ENCODE measurements at places on chromosomes 5 and 9.
A peak's percentile ranks its signal among the peaks of the same experiment; 100 is the strongest.

- DNase-seq: no peak
These were observed 4.7 kb upstream of the SH3RF2 start for GRCh38 chr5:145931718-145932117.

DNA sequence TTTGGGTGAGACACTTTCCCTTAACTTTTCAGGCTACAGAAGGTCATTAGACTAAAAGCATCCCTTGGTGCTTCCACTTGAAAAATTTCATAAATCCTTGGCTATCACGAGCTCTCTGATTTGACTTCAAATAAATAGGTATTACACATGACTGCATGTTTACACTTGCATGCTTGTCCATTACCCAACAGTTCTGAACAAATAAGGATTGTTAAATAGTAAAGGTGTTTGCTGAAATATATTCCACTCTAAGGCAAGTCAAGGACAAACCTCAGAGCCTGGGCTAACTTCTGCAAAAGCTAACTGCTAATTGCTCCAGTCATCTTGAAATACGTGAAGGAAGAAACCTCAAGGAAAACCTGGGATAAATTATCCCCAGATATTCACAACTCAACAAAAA lies 14.5 kb downstream of the FBXW2 start:
- no peak for DNase-seq

DNA sequence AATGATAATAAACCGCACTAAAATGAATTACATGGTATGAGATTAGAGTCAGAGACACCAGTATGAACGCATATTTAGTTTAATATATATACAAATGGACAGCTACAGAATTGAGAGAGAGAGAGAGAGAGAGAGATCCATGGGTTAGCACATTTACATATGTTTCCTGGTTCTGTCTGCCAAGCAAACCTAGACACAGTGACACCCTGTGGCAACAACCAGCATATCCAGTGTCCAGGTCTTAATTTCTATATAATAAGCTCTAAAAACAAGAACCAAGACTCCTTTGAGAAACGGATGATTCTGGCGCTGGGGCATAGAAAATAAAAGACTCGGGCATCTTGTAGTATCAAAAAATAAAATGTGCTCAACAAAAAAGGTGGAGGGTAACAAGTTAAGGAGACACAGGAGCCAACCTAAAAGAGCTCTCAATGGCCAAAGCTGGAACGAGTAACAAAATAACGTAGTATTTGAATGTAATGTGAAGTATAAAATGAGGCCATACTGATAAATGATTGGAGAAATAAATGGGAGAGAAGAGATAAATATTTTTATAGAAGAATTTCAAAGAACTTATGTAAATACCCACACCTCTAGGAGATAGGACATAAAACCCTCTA lies 84.5 kb downstream of the RFX3 start:
- no peak for DNase-seq

DNA sequence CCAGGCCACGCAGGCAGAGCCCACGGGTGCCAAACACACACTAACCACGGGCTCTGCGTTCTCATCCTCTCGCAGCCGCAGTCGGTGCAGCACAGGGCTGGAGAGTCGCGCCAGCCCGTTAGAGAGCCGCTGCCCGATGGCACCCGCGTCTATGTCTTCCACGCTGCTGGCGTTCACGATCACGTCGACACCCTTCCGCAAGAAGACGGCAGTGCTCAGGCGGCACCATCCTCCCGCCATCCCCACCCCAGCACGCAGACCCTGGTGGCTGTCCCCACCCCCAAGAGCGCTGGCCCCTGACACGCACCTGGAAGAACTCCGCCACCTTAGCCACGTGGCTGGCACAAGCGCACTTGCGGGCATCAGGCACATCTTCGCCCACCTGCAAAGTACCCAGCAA lies 6.0 kb downstream of the DBN1 start:
- no peak for DNase-seq

GRCh38 chr5:150118561-150119229 lies 32.3 kb upstream of the CSF1R start:
- no peak for DNase-seq

DNA sequence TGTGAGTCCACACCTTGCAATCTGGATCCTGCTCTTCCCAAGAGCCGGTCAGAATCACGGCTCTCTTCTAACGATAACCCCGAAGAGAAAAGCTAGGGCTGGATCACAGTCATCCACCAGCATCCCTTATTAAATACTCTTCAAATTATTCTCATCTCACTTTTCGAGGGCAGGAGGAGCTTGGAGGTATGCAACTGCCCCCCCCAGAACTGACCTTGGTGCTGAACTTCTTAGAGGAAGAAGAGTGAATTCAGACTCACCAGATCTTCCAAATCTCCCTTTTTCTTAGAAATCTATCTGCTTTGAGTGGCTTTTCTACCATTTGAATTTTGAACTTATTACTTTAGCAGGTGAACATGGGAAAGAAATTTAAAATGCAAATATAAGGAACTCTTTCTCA lies 75.7 kb downstream of the MED10 start:
- no peak for DNase-seq

DNA sequence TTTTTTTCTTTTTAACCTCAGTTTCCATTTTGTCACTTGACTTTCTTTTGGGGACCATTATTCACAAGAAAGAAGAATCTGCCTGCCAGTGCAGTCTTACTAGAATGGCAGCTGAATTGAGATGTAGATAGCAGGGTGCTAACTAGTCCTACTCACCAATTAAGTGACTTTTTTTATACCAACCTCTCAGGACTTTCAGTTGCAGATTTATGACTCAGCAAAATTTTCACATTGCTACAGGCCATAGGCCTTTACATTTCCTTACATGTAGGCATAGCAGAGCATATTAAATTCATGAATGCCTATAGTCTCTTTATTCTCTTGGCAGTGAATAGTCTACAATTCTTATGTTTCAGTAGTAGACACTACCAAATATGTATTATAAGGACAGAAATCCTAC lies 54.0 kb upstream of the FKTN start:
- DNase-seq: no peak

DNA sequence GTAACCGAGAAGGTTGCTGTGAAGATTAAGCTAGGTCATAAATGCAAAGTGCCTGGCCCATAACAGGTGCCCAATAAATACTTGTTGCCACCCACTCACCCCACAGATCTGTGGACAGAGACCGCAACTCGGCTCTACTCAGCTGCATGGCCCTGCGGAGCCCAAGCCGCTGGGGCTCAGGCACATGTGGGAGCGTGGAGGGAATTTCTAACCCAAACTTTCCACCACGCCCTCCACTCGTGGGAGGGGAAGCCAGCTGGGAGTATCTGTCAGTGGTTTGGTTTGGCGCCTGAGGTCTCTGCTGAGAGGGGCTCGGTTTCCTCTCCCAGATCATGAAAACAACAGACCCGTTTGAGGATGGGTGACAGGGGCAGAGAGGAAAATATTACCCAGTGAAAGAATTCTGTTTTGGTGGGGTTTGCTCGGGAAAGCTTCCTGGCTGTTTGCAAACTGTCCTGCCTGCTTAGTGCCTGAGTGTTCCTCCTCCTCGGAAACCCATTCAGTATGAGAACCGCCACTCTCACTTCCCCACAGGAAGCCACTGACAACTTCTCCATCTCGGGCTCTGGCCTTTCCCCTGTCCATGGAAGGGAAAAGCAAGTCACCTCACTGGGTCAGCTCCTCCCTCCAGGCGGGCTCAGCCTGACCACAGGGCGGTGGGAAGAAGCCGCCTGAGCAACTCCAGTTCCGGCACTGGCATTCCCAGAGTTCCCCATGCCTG lies 60.1 kb downstream of the RGS3 start:
- no peak for DNase-seq

DNA sequence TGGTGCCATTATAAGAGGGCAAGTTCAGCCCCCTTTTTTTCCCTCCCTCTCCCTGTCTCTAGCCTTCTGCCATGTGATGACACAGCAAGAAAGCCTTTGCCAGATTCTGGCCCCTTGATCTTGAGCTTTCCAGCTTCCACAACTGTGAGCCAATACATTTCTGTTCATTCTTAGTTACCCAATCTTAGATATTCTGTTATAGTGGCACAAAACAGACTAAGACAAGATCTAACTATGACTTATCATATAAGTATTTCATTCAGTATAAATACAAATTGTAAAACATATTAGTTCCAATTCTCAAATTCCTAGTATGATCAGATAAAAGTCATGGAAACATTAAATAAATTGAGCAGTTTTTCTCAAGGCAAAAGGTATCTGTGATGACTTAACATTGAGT lies 276.3 kb downstream of the COX7C start:
- DNase-seq: no peak

DNA sequence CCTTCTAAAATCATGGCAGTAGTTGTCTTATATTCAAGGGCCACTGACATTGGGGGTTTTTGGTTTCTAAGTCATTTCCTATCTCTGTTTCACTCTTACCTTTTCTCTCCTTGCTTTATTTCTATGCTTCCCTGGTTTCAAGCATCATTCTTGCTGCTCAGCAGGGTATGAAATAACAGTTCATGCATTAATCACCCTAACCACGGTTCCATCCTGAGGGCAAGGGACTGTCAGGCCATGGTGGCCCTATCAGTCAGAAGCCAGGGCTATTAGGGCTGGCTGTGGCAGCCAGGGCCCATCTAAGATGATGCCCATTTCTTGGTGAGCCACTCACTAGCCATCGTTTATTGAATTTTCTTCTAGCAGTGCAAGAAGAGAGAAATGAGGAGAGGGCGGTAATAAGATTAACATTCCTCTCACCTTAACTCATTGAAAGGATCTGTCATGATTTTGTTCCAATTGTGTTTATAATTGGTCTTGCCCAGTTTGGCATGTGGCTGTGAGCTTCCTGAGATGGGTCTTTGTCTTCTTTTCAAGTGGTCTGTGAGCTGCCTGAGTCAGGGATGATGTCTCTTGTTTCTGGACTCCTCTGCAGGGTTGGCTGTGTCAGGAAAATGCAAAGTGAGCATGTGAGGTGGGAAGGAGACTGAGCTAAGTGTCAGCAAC lies 45.2 kb downstream of the CYSTM1 start:
- DNase-seq: no peak

- DNase-seq: no peak
These were observed 319.4 kb downstream of the TLR4 start for GRCh38 chr9:118023644-118024043.

DNA sequence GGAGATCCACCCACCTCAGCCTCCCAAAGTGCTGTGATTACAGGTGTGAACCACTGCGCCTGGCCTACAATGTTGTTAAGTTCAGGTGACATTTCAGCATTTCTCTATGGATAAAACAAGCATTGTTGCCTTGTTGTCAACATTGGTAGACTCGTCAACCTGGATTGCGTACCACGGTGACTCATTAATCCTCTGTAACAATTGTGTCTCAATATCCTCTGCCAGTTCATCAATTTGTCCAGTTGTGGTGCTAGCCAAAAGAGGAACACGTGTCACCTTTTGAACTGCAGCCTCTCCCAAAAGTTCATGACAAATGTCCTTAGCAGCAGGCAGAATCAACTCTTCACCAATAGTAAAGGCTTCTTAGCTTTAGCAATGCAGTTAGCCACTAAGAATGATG lies 46.3 kb upstream of the LARP1 start:
- no peak for DNase-seq

DNA sequence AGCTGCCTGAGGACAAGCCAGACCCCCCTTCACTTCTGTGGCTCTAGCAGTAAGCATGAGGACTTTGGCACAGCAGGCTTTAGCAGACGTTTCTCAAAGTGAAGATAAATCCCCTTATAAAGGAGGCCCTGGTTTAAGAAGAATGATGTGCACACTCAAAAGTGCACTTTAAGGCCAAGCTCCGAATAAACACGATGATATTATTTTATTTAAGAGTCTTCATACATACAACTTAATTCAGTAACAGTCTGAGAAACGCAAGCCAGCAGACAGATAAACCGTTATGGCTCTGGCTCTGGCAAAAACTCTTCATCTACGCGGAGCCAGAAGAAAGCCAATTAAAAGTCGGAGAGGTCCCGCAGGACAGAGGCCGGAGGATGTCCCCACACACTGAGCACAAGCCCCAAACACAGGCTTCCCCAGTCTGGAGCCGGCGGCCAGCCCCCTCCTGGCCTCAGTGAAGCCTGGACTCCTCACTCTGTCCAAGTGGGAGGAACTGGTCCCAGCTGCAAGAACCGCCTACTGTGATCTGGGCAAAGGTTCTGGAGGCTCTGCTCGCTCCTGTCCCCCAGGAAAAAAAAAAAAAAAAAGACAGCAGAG lies 44.6 kb downstream of the ADAMTS2 start:
- DNase-seq: peak; percentile 48

DNA sequence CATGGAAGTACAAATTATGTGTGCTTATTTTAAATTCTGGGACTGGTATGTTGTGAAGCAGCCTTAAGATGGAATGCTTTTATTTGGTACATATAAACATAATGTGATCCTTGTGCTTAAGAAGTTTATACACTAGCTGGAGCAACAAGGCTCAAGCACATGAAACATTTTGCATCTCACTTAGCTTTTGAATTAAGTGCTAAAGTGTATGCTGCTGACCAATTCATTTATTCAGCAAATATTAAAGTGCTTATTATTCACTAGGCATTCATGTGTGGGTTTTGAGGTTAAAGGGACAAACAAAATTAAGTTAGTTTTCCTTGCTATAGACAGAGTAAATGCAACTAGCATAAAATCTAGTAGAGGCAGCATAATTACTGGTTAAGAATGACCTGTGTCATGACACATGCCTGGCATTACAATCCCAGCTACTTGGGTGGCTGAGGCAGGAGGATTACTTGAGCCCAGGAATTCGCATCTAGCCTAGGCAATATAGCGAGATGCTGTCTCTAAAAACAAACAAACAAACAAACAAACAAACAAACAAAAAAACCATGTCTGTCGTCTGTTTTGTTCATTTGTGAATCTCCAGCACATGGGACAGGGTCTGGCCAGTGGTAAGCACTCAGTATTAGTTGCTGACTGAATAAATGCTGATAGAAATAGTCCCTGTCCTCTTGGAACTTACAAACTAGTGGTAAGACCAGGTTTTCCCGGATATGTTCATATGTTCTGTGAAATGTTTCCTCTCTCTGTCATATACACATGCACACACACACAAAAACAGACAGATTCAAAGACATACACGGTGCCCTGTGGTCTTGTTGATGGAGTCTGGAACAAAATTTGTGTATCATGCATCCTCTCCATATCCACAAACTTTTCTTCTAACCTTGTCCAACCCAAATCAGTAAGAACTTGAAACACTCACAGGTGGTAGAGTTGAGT lies 41.9 kb upstream of the TNFAIP8 start:
- no peak for DNase-seq

DNA sequence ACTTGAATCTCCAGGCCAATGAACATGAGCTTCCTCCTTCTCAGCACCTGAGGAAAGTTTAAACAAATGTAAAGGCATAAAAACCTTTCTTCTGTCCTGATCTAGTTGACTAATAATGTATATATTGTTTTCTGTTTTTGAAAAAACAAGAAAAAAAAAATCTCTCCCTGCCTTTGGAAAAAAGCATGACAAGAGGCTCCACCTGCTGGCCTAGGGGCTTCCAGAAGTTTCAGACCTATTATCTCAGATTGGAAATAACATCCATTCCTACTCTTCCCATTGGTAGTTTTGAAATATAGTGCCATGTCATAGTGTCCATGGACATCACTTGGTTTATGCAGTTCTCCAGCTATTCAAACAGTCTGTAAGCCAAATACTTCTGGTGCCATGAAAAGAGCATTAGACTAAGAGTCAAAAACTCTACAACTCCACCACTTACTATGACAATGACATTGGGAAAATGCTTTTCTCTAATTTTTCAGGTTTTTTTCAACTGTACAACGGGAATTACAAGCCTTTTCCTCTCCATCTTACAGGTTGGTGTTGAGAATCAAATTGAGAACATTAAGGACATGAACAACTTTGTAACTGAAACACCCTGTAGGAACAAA lies 409.6 kb upstream of the MPDZ start:
- DNase-seq: no peak

- no peak for DNase-seq
These were observed 31.1 kb upstream of the ADAMTSL1 start for GRCh38 chr9:18442629-18443491.

Data from chondrocyte (in vitro differentiated cells).